ENCODE measurements at places on chromosomes 6 and 20.

- DNase-seq = no peak
These were observed 6.0 kb upstream of the RAB44 start for GRCh38 chr6:36691612-36692011.

DNA sequence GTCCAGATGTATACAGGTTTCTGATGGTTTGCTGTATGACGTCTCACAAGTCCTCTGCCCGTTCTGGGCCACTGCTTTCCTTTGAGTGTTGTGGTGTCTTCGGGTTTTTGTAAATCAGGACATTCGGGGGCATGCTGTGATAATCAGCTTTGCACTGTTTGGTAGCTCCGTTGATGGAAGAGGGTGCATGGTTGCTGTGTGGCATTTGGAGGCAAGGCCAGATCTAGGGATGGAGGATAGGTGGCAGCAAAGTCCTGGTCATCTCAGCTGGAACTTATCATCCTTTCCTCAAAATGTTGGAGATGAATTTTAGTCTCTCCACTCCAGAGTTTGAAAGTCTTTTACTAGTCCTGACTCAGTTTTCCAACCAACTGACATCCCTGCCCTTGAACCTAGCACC, 91.0 kb downstream of the SCP2D1 start:
- DNase-seq = no peak

DNA sequence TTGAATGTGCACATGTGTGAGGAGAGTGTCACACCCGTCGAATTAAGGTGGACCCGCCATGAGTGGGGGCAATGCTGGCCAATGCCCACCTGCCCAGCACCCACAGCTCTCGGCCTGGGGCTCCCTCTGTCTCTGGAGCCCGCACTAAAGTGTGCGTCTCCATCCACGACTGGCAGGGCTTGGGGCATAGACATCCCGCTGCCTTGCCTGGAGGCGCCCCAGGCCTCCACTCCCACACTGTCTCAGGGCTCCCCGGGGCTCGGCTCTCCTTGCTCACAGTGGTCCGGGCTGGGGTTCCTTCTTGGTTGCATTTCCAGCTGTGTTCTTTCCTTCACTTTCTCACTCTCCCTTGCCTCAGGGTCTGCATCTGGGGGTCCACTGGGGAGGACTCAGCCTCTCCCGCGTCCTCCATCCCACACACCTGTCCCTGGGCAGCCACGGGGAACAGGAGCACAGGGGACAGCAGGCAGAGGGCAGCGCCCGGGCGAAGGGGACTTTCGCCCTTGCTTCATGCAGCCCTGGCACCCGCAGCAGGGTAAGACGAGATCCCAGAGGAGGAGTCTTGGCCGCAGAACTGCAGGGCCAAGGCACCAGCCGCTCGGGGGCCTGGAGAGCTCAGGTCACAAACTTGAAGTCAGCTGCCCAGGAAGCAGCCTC, 20.1 kb upstream of the MRGBP start:
- no peak for DNase-seq

DNA sequence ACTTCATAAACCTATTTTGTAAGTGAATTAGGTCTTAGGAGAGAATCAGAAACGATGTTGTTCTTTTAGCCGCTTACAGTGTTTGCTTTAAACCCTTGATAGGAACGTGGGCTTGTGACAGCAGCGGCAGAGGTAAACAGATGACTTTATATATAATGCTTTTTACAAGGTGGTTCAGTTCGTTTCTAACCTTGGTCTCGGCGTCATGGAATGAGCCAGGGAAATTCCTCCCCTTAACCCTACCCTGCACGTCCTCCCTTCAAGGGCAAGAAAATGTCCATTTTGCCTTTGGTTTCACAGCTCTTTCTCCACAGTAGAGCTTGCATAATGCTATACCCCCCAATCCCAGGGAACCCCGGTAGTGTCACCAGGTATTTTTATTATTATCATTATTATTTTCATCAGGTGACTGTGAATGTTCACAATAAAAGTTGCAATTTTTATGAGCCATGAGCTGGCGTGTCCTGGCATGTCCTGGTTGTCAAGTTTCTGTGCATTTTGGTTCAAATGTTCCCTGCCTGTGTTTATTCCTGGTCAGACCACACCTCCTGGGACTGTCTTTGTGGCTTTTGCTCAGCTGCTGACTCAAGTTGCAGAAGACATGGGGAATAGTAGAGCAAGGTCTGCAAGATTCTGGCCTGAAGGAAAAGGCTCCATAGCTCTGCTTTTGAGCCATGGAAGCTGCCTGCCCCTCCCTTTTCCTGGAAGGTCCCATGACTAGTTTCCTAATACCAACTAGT, 112.8 kb upstream of the BMP2 start:
- no peak for DNase-seq

GRCh38 chr6:68756454-68757375, 121.6 kb downstream of the ADGRB3 start:
- DNase-seq = no peak

- no peak for DNase-seq
These were observed 15.6 kb downstream of the DEK start for GRCh38 chr6:18248698-18249097.

- peak; percentile 10 for DNase-seq
These were observed 336 bp upstream of the LY6G5C start for GRCh38 chr6:31681135-31681671.

GRCh38 chr6:140082867-140083297, 708.4 kb upstream of the CITED2 start:
- DNase-seq = no peak

DNA sequence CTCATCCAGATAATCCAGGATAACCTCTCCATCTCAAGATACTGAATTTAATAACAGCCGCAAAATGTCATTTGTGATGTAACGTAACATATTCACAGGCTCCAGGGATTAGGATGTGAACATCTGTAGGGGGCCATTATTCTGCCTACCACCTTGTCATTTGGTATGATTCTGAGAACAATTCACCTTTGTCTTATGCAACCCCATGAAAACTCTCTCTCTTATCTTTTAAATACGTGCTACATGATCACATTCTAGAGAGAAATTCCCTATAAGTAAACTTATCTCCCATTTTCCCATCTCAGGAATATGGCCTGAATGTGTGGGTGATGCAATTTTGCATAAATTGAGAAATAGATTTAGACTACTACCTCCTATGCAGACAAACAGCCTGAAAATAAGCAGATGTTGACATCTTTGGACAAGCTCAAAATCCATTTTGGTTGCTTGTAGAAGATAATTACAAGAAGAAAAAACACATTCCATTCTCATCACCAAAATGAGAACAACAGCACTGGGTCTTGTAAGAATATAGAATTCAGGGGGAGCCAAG, 255.4 kb upstream of the STXBP5 start:
- no peak for DNase-seq

GRCh38 chr6:159639721-159640120, 53.3 kb downstream of the SOD2 start:
- no peak for DNase-seq

GRCh38 chr20:37336369-37337207, 9.4 kb upstream of the SRC start:
- peak; percentile 13 for DNase-seq

Measured in activated naive CD4-positive, alpha-beta T cell (primary cell).